ENCODE measurements at places on chromosomes 1 and 21. TPM values are rescaled to one million over a fixed set of nuclear protein-coding genes. Genes with fewer than 3 reads are reported as not detected.

GRCh38 chr1:53349968-53350852 is 22.3 kb upstream of the LRP8 start:
- DNase-seq, result no peak

Gene ERI3
- 68.0 TPM for total RNA-seq

- no peak for DNase-seq
Observed at GRCh38 chr21:41894511-41894910, 15.4 kb upstream of the PRDM15 start.

DNA sequence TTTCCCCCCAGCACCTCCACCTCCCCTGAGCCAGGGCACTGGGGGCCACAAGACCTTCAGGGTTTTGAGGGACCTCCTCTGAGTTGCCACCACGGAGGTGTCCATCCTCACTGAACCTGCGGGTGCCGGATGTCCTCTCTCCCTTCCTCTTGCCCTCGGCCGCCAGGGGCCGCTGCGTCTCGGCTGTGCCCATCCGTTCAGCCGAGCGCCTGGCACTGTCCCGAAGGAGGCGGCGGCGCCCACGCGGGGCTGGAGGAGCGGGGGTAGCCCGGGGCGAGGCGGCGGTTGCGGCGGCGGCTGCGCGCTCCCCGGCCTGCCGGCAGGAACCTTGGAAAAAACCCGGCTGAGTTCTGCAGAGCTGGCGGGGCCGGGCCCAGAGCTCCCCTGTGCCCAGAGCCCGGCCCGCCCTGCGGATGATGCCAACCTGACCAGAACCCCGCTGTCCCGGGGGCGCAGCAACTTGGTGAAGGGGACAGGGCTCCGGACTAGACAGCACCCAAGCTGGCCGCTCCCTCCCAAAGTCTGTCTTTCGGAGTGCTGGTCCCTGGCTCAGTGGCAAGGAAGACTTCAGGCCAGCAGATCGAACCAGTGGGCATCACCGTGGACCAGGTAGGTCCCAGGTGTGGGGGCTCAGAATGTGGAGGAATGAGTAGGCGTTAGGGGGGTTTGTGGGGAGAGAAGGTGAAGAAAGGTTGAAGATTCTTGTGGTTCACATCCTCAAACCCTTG is 3.7 kb upstream of the PPM1J start:
- DNase-seq, result no peak

DNA sequence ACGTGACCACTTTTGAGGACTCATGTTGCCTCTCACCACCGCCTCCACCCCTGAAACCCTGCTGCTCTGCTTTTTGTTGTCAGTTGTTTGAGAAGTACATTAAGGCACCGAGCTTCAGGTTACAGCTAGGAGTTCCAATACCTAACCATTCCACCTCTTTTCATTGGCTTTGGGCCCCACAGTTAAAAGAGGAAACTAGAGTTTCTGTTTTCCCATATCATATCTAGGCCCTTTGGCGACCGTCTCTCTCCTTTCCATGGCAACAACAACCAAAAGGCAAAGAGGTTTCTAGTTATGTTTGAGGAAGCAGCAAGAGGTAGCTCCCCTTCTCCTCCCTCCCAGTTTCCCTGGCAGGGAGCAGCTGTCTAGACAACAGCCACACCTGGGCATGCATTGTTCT is 5.9 kb downstream of the ANKRD35 start:
- no peak for DNase-seq

Gene NT5C1A
- total RNA-seq, result not detected

Gene AMY1C
- not detected for total RNA-seq

DNA sequence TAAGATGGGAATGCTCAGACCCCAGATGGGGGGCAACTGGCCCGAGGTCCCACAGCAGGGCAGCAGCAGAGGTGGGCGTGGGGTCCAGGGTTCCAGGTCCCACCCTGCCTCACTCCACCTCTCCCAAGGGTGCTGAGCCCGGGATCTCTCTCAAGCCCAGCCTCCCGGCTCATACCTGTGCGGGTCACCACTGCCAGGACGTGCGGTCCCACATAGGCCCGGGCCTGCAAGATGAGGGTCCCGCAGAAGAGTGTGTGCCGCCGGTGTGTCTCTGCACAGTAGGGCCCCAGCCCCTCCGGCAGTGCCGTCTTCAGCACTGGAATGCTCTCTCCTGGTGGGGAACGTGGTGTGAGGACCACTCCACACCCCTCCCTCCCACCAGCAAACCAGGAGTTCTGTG is 14.9 kb downstream of the ATP13A2 start:
- no peak for DNase-seq
